ENCODE measurements at places on chromosomes 11 and 22.

DNA sequence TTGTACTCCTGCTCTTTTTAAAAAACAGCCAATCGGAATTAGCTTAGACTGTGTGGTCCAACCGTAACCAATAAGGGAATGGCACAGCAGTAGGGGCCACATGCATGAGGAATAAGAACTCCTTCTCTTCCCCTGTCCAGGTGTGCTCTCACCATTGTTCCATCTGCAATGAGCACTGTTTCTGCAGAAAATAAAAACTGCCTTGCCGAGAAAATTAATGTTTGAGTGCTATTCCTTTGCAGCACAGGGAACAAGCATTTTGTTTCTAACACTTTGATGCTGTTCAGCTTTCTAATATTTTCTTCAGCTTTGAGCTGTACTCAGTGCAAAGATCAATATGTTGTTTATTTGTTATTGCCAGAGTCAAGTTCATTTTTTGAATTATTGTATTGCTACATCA is 57.9 kb downstream of the PIWIL3 start:
- DNase-seq, result no peak

DNA sequence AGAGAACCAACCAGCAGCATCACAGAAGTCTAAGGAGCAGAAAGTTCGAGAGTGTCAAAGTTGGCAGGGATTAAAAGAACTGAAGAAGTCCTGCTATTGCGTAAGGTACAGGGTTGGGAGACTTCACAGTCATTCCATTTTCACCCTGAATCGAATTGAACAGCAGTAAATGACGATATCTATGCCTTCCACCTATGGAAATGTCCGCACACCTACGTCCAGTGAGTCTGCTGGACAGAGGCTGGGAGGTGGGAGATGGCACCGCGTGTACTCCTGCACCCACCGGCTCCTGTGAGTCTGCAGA is 116.7 kb downstream of the MICAL3 start:
- no peak for DNase-seq

DNA sequence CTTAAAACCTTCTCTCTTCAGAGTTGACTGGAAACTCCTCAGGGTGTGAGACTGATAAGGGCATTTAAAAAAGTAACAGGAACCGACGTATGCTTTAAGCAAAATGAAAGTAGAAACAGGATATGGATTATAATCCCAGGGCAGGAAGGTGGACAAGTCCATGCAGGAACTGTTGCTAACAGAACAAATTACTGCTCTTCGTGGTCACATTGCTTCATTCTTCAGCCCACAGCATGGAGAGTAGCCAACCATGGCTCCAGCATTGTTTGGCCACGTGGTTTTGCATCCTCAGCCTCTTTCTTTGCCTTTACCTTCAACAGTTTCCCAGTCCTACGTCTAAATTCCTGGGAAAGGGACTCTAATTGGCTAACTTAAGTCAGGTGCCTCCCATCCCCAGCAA is 563.1 kb upstream of the ISX start:
- DNase-seq, result no peak

GRCh38 chr11:77187776-77188632 is 60.0 kb downstream of the MYO7A start:
- DNase-seq, result peak; percentile 51

DNA sequence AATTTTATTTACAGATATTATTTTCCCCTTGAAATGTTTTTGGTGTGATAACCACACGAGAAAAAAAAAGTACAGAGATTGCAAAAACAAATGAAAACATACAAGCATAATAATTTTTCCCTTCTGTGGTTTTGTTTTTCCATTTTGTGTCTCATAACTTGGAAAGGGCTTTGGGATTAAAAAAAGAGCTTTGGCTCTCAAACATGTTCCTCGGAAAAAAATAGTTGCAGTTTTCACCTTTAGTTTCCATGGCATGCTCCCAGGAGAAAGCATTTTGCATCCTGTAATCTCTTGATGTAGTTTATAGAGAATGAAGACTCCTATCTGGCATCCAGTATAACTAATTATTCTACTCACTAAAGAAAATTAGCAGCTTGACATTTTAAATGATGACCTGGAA is 362.1 kb upstream of the PDGFD start:
- no peak for DNase-seq

- no peak for DNase-seq
These were observed 8.4 kb downstream of the SLCO2B1 start for GRCh38 chr11:75159151-75159953.

DNA sequence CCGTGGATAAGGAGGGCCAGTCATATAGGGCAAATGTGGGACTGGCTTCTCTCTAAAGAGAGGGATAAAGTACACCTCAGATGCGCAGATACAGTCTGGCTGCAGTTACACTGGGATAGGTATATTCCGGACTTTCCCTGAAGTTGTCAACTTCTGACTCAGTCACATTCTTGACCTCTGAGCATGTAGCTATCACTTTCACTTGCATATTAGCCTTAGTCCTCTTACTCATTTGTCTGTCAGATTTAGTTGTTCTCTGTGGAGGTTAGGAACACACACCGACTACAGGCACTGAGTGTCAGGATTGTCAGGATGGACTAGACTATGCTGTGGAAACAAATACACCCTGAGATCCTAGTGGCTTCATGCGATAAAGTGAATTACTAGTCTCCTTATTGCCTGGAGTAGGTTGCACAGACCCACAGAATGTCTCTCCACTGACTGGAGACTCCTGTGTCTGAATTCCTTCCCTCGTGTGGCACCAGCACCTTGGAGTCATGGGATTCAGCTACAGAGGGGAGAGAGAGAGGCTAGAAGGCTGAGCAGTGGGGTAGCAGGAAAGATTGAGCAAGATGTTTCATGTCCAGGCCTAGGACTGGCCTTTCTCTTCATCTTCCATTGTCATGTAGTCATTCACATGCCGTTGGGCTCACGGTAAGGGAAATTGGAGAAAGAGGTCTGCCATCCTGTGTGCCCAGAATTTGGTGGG is 654.3 kb downstream of the NTM start:
- no peak for DNase-seq

DNA sequence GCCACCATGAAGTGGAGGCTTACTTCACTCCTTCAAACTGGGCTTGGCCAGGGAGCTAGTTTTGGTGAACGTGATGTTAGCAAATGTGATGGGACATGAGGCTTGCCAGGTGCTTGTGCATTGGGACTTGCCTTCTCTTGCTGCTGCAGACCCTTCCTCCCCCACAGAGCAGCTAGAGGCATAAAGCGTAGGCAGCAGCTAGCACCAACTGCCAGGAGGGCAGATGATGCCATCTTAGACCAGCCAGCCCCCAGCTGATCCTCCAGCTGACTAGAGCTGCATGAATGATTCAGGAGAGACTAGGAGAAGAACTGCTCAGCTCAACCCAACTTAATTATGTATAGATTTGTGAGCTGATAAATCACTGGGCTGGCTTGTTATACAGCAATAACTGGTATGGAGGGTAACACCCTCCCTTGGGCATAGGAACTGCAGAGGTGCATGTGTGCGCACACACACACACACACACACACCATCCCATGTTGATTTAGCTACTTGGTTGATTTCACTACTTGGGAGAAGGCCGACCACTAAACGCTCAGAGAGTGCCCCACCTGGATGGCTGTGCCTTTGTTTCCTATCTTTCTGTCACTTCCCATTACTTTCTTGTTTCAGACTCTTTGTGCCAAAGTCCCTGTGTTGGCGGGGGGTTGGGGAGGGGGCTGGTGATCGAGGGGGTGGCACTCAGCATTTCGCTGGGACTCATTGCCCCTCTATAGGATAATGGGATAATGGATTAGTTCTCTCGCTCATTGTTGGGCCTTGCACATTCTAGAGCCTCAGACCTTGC is 202.8 kb downstream of the ADAMTS15 start:
- no peak for DNase-seq

GRCh38 chr11:45385423-45385822 is 99.3 kb upstream of the SYT13 start:
- DNase-seq, result no peak

- no peak for DNase-seq
These were observed 6.4 kb upstream of the TESMIN start for GRCh38 chr11:68757711-68758110.

- DNase-seq, result no peak
These were observed 404.5 kb downstream of the INSC start for GRCh38 chr11:15519124-15519791.

GRCh38 chr11:102391549-102392237 is 44.7 kb downstream of the BIRC2 start:
- no peak for DNase-seq

- no peak for DNase-seq
These were observed 255.3 kb downstream of the SBF2 start for GRCh38 chr11:10038521-10039302.

- no peak for DNase-seq
These were observed 206.7 kb downstream of the SBF2 start for GRCh38 chr11:10087186-10087922.
